GM04503 (cell line): ENCODE measurements at places on chromosomes 5 and 9.
A peak's percentile ranks its signal among the peaks of the same experiment; 100 is the strongest.

DNA sequence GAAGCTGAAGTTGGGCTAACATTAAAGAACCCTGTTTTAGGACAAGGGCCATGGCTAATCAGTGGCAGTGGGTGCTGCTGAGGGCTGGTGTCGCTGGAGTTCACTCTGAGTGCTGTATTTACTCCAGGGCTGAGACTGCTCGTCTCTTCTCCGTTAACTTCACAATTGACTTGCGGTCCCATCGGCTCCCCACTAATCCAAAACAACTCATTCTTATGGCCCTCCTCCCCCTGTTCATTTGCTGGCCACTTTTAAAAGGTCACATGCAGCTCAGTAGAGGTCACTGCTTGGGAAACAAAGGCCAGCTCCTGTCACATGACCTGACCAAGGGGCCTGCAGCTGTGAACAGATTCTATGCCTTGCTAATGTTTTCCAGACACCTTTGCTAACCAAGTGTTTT is 38.4 kb downstream of the PTCH1 start:
- DNase-seq: no peak

- no peak for DNase-seq
Measured at GRCh38 chr9:123119566-123119965, 86.1 kb downstream of the GPR21 start.

- peak; percentile 40 for DNase-seq
Measured at GRCh38 chr5:125536582-125536981, 790.1 kb upstream of the ZNF608 start.

- DNase-seq: no peak
Measured at GRCh38 chr5:147586221-147586620, 76.4 kb upstream of the DPYSL3 start.

DNA sequence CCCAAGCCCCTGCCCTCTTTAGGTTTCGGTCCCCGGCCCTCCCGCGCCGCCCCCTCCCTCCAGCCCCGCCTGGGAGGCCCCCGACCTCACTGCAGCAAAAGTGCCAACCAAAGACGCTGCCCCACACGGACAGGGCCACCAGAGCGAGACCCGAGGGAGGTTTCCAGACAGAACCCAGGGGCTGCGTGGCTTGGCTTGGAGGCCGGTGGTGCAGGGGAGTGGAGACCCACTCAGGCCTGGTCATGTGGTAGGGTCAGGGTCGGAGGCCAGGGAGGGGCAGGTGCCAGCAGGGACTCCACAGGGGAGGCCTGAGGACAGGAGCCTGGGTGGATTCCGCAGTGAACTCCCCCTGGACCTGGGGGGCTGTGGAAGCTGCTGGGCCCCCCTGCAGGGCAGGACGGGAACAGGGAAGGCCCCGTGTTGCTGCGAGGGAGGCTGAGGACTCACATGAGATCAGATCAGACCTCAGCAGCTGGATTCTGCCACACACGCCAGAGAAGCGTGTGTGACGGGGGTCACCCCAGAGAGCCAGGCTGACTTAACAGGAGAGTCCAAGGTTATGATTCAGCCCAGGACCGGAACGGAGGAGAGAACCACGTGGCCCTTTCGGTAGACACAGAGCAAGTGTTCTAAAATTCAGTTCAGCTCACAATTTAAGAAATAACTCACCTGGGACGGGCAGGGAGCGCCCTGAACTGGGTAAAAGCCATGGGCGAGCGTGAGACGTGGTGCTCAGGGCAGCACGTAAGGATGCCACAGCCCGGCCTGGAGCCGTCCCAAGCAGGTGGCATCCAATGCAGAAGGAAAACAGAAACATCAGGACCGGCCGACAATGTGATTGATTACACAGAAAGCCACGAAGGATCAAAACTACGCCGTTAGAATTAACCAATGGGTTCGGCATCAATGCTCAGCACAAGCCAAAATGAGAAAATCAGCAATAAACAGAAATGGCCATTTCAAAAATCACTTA is 38.9 kb downstream of the EXD3 start:
- no peak for DNase-seq

- DNase-seq: peak; percentile 14
Measured at GRCh38 chr5:57650360-57651069, 167.9 kb upstream of the ACTBL2 start.

DNA sequence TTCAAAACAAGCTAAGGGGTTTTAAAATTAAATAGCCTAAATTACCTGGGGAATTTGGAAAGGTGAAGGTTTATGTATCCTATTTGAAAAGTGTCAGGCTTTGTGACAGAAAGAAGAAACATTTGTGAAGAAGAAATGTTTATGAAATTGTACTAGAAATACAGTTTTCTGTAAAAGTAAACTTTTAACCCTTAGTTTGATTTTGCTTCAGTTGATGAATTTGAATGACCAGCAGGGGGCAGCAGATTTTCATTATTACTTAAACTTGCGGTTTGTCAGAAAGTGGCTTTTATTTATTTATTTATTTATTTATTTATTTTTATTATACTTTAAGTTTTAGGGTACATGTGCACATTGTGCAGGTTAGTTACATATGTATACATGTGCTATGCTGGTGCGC is 58.1 kb downstream of the NNT start:
- DNase-seq: no peak

DNA sequence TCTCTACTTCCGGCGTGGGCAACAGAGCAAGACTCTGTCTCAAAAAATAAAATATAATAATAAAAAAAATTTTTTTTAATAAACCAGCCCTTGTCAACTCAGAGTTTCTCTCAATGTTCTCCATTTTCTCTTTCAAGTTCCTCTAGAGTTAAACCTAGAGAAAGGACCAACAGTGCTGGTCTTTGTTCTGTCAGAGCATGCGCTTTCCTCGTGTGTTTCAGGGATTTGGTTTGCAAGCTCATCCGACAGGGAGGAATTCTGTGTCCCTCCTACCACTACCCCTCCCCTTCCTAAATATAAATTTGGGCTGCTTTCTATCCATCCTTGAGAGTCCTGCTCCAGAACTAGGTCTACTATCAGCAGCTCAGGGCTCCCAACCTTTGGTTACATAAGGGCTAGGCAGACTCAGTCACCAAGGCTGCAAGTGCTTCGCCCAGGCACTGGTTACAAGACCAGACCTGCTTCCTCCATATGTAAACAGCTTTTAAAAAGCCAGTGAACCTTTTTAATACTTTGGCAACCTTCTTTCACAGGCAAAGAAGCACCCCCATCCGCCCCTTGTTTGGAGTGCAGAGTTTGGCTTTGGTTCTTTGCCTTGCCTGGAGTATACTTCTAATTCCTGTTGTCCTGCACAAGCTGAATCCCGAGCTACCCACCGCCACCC is 13.5 kb downstream of the SETX start:
- no peak for DNase-seq

GRCh38 chr5:179343719-179344430 is 1.4 kb downstream of the ADAMTS2 start:
- DNase-seq: no peak

DNA sequence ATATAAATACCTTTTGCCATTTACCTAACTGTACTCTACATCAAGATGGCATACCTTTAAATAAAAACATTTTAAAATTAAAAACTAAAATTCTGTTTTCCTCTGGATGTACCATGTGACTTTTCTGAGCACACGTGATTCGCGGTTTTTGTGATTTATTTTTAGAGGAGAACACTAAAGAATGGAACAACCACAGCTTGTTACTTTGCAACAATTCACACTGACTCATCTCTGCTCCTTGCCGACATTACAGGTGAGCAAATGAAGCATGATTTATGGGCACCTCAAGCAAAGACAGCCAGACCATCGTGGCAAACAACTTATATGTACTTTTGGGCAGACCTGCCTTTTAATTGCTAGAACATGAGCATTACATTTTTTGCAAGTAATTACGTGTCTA is 61.3 kb downstream of the GDA start:
- DNase-seq: no peak

GRCh38 chr5:145180371-145180770 is 654.8 kb downstream of the PRELID2 start:
- DNase-seq: no peak

- peak; percentile 68 for DNase-seq
Measured at GRCh38 chr9:86550401-86550800, 196.2 kb upstream of the TUT7 start.

- DNase-seq: no peak
Measured at GRCh38 chr9:2196757-2197156, 181.6 kb downstream of the SMARCA2 start.

GRCh38 chr9:83706676-83707517 is 861 bp downstream of the UBQLN1 start:
- DNase-seq: no peak

GRCh38 chr5:90054612-90055011 is 354.9 kb downstream of the CETN3 start:
- DNase-seq: no peak

- DNase-seq: no peak
Measured at GRCh38 chr5:116908537-116908936, 333.9 kb upstream of the SEMA6A start.

- DNase-seq: no peak
Measured at GRCh38 chr9:129272348-129273025, 94.4 kb upstream of the IER5L start.

GRCh38 chr9:104794070-104794469 is 30.1 kb downstream of the NIPSNAP3B start:
- no peak for DNase-seq

DNA sequence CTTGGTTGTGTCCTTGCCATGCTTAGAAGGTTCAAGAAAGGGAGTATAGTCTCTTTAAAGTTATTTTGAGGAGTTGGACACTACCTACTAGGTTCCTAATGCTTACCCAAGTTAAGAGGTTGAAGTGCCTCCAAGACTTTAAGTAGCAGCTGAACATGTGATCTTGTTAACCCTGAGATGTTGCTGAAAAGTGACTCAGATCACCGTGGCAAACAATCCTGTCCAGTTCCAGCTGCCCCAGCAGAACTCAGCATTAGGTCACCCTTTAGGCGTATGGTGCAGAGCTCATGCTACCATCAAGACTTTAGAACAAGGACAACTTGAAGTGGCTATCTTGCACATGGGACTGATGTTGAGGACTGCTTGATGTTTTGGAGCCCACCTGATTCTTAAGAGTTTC is 22.5 kb downstream of the ZNF462 start:
- DNase-seq: peak; percentile 70

- DNase-seq: no peak
Measured at GRCh38 chr5:152305525-152305924, 99.6 kb downstream of the NMUR2 start.

DNA sequence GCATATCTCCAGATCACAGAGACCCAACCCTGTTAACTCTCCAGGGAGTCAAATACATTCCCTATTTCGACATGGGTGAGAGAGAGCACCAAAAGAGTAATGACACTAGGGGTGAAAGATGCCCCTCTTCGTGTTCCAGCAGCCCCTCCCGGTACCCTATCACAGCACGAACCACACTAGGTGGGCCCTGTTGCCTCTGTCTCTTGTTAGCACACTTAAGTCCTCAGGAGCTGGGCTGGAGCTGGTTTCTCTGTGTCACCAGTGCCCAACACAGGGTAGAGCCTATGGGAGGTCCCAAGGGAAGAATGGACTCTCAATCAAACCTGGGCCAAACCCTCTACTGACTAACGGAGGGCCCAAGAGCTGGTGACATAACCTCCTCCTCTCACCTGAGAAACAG is 1.2 kb downstream of the CDK20 start:
- no peak for DNase-seq

DNA sequence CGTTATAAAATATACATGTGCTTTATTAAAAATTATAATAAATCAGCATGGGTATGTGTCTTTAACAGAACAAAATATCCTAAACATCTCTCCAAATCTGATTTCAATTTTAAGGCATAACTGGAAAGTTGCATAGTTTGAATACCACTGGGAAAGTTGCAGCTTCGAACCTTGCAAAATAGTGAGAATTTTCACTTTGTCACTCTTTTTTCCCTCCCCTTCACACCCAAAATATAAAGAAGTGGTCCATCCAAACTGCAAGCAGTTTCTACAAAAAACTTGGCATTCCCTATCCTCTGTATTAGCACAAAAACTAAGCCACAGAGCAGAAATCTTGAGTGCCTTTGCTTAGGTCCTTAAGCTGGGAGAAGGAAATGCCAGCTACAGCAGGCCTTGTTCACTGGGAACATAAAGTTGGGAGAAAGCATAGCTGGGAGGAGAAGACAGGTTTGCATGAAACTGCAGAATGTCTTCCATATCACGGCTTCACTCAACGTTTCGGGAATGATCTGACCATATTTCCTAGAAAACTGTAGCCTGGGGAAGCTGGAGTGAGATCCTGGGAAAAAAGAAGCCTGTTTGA is 400.3 kb downstream of the EBF1 start:
- DNase-seq: no peak

- peak; percentile 89 for DNase-seq
Measured at GRCh38 chr5:14816999-14817761, 54.4 kb downstream of the ANKH start.

GRCh38 chr9:82404881-82405280 is 416.3 kb downstream of the SPATA31D1 start:
- no peak for DNase-seq

- DNase-seq: peak; percentile 32
Measured at GRCh38 chr9:125807079-125807478, 59.9 kb downstream of the PBX3 start.

- no peak for DNase-seq
Measured at GRCh38 chr5:145667742-145668141, 167.4 kb downstream of the PRELID2 start.

- no peak for DNase-seq
Measured at GRCh38 chr9:108545436-108545835, 310.4 kb downstream of the ACTL7B start.

GRCh38 chr5:132471944-132472343 is 18.6 kb downstream of the IRF1 start:
- DNase-seq: no peak

- DNase-seq: no peak
Measured at GRCh38 chr9:30075451-30076199, 2308.8 kb upstream of the ACO1 start.
